ENCODE measurements at places on chromosomes 5 and 9. TPM values are rescaled to one million over a fixed set of nuclear protein-coding genes. Genes with fewer than 3 reads are reported as not detected.

SPARC gene
- 0.42 TPM for total RNA-seq

HCN1 gene
- not detected for total RNA-seq

PCDHGA6 gene
- total RNA-seq = 0.80 TPM

GFI1B gene
- not detected for total RNA-seq

MYORG gene
- total RNA-seq = 1.2 TPM

CER1 gene
- not detected for total RNA-seq

PCDHGA9 gene
- total RNA-seq = 0.27 TPM

SIT1 gene
- total RNA-seq = 218 TPM

SLC28A3 gene
- 0.85 TPM for total RNA-seq

FRMD3 gene
- total RNA-seq = 0.54 TPM

LIFR gene
- not detected for total RNA-seq

LAMC3 gene
- total RNA-seq = 0.02 TPM

OR1J2 gene
- total RNA-seq = not detected

ECPAS gene
- 81.2 TPM for total RNA-seq

GFRA3 gene
- total RNA-seq = 0.17 TPM

TTLL11 gene
- total RNA-seq = 2.8 TPM

MSX2 gene
- total RNA-seq = not detected

TRPM6 gene
- not detected for total RNA-seq

PTPRD gene
- not detected for total RNA-seq

SPTAN1 gene
- total RNA-seq = 354 TPM

CDX1 gene
- not detected for total RNA-seq

INSL6 gene
- total RNA-seq = not detected

PAEP gene
- total RNA-seq = not detected

CKS2 gene
- 112 TPM for total RNA-seq

ACER2 gene
- 2.4 TPM for total RNA-seq

PDLIM4 gene
- 0.74 TPM for total RNA-seq

GAPVD1 gene
- total RNA-seq = 57.8 TPM

BSPRY gene
- total RNA-seq = 11.4 TPM

ZNG1E gene
- 51.9 TPM for total RNA-seq

LURAP1L gene
- total RNA-seq = not detected

RNF180 gene
- total RNA-seq = not detected

NTNG2 gene
- 10.1 TPM for total RNA-seq

C9orf78 gene
- total RNA-seq = 74.7 TPM

LRSAM1 gene
- total RNA-seq = 18.5 TPM

NUTM2F gene
- not detected for total RNA-seq

GRXCR2 gene
- not detected for total RNA-seq

AK3 gene
- total RNA-seq = 27.7 TPM

GGTA1 gene
- total RNA-seq = 0.20 TPM

HK3 gene
- 0.32 TPM for total RNA-seq

C9orf40 gene
- 12.7 TPM for total RNA-seq

NR6A1 gene
- total RNA-seq = 0.81 TPM

COL23A1 gene
- not detected for total RNA-seq

FCN1 gene
- not detected for total RNA-seq

PDGFRB gene
- total RNA-seq = 11.4 TPM

SLC36A3 gene
- total RNA-seq = not detected

TRMO gene
- total RNA-seq = 23.3 TPM

GLRA1 gene
- not detected for total RNA-seq

PTCD2 gene
- total RNA-seq = 10.3 TPM

OTP gene
- not detected for total RNA-seq

NELFB gene
- 66.9 TPM for total RNA-seq
